ENCODE measurements at places on chromosomes 6 and 20. TPM values are rescaled to one million over a fixed set of nuclear protein-coding genes. Genes with fewer than 3 reads are reported as not detected.

RAD21L1 gene
- not detected for polyA plus RNA-seq

CGAS gene
- 1.2 TPM for polyA plus RNA-seq

SMOC2 gene
- polyA plus RNA-seq: 143 TPM

RBM24 gene
- polyA plus RNA-seq: 16.6 TPM

TPD52L1 gene
- polyA plus RNA-seq: 33.9 TPM

CD24 gene
- 1,099 TPM for polyA plus RNA-seq

SUMO4 gene
- polyA plus RNA-seq: not detected
